ENCODE measurements at places on chromosomes 5 and 9. TPM values are rescaled to one million over a fixed set of nuclear protein-coding genes. Genes with fewer than 3 reads are reported as not detected.

The ACOT12 gene
- 1.1 TPM for polyA plus RNA-seq

The PDLIM4 gene
- polyA plus RNA-seq: 11.0 TPM

The EGFLAM gene
- polyA plus RNA-seq: 10.7 TPM

The BNC2 gene
- polyA plus RNA-seq: 8.4 TPM

The AMBP gene
- 0.83 TPM for polyA plus RNA-seq

DNA sequence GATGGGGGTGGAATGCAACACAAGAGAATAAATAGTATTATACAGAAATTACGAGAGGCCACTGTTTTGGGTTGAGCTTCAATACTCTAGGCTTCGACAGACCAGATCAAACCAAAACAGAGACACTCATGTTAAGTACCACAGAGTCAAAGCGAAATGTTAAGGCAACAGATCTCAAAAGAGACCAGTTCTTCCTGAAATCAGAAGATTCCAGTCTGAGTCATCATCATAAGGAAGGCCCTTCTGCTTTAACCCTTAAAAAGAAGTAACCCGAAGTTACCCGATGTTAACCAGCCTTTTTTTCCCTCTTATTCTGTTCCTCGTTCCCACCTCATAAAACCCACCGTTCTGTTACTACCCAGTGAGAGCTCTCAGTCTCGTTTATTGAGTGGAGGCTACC, 75.9 kb downstream of the SFXN1 start:
- DNase-seq: no peak

- no peak for DNase-seq
Observed at GRCh38 chr9:31908891-31909480, 475.5 kb upstream of the ACO1 start.

DNA sequence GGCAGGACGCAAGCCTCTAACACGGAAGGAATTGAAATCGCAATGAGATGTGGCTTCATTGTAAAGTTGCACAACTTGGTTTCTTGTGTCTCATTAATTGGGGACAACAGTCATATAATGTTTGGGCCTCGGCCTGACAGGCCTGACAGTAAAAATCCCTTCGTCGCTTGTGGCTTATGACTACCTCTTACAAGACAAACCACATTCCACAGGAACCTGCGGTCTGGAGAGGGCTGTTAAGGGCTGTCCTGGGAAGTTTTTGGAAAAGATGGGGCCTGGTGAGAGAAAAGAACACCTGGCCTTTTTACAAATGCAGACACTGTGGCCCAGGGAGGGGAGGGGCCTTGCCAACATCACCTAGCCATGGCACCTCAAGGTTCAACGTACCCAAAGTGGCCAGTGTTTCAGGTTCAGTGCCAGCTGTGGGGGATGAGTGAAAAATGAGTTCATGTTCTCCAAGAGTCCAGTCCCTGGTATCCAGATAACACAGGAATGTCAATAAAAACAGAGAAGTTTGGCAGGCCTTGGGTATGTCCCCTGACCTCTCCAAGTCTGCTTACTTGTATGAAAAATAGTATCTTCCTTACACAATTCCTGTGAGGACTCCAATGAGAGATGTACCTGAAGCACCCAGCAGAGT, 22.2 kb downstream of the SHB start:
- no peak for DNase-seq

DNA sequence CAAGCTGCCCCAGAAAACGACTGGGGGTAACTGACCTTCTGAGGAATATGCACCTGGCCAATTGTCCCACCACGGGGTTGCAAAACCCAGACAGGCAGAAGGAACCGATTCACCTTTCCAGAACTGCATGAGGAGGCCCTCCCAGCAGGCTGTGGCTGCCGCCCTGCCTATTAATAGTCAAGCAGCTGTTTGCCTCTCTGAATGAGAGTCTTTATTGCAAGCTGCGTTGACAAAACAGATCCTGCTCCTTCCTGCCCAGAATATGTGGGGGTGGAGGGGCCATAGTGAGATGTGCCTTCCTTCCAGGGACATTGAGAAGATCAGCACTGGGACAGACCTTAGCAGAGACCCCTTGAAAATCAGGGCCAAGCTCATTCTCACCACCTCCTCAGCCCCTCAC, 18.3 kb upstream of the TCOF1 start:
- no peak for DNase-seq

GRCh38 chr9:119968836-119969707, 599.8 kb upstream of the BRINP1 start:
- DNase-seq: no peak

DNA sequence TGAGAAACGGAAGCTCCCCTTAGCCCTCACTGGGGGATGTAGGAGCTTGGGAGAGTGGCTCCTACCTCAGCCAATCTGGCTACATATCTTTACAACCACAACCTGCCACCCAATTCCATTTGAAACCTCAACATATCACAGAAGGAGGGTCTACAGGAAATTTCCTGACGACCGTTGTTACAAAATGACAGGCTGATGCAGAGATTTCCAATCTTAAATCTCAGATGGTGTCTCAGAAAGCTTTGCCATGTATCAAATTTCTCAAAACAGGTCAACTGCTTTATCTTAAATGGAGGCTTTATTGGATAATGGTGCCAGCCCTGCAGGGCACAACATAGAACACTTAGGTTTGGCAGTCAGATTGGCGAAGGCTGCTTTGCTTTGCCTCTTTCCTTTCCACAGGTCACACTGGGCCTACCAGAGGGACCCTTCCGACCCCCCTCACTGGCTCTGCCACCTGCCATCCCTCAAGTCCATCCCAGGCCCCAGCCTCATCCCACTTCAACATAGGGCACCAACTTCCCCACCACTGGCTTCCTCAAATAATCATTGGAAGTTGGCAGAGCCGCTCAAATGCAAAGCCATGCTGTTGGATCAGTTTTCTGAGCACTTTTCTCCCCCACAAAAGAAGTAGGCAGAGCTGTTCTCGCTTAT, 11.1 kb upstream of the SPATA31E1 start:
- DNase-seq: no peak

DNA sequence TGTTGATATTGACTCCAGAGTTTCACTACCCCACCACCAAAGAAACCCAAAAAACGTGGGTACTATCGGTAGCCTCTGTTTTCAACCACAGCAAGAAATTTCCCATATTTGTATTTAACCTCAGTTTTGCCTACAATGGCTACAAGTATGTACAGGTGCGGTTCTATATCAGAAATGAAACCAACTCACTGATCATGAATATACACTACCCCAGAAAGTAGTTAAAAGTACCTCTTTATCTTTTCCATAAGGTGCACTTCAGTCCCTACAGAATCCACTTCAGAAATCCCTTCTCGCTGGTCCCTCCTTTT, 140.6 kb upstream of the SLC12A2 start:
- no peak for DNase-seq

- no peak for DNase-seq
Observed at GRCh38 chr9:21943464-21943863, 50.7 kb downstream of the CDKN2A start.

GRCh38 chr5:175195698-175196656, 248.0 kb downstream of the DRD1 start:
- no peak for DNase-seq

DNA sequence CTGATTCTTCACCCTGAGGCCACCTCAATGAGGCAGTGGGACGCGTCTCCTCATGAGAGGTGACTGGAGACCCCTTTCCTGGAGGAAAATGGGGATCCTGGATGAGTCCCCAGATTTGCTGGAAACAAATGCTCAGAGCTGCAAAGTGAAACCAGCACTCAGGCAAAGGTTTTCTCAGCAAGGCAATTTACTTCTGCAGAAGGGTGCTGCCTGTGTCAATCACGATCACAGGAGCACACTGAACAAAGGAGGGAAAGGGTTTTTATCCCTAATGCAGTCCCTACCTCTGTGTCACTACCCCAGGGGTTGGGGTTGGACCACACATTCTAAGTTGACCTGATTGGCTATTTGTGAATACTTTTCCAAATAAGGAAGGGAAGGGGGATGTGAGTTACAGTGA, 69.9 kb upstream of the CDK20 start:
- DNase-seq: no peak

- no peak for DNase-seq
Observed at GRCh38 chr9:129713402-129713679, 39.5 kb downstream of the PTGES start.

- no peak for DNase-seq
Observed at GRCh38 chr5:42768106-42768504, 11.5 kb downstream of the CCDC152 start.

GRCh38 chr5:56375011-56375410, 141.9 kb upstream of the ANKRD55 start:
- no peak for DNase-seq

GRCh38 chr9:134784577-134785305, 95.9 kb upstream of the FCN2 start:
- DNase-seq: no peak

DNA sequence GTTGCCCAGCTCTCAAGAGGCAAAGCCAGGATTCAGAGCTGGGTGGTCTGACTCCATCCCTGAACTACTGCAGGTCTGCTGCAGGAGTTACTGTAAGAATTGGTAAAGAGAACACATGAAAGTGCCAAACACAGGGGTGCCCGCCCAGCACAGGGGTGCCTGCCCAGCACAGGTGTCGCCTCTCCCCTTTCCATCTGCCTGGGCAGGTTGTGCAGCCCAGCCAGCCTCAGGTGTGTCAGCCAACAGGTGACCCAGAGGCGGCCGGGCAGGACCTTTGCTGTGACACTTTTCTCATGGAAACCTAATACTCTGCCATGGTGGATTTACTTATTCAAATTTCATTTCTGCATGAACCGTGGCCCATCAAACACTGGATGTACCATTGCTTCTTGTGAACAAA, 289.7 kb upstream of the IRX4 start:
- no peak for DNase-seq

DNA sequence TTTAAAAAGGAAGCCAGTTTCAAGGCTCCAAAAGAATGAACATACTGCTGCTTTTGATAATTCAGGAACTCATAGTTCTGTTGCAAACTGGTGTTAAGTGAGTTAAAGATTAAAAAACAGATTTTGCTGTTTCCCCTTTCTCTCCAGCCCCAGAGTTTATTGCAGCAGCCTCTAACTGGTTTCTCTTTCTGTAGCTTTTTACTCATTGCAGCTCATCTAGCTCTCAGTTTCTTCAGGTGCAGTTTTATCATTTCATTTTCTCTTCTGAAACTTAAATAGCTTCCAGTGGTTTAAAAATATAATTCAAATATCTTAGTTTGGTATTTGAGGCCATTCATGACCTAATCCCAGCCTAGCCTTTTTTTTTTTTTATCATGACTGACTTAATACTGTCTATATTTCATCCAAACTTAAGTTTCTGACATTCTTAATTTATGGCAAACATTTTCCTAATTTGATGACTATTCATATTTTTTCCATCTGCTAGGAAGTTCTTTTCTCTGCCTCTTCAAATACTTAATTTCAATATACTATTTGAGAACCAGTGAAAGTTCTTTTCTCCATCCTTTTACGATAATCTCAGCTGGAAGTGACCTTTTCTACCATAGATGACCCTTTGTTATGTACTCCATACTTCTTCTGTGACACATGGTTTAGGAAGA, 252.7 kb upstream of the GRIA1 start:
- DNase-seq: no peak

All from right renal cortex interstitium (tissue), 3 donors.